ENCODE measurements at places on chromosomes 3 and 15.
A peak's percentile ranks its signal among the peaks of the same experiment; 100 is the strongest.

- no peak for DNase-seq
Measured at GRCh38 chr3:106957029-106957428, 420.2 kb upstream of the CCDC54 start.

- DNase-seq = no peak
Measured at GRCh38 chr3:32398531-32398930, 6.9 kb downstream of the CMTM7 start.

GRCh38 chr3:143885780-143886427 is 37.6 kb upstream of the SLC9A9 start:
- DNase-seq = peak; percentile 66

DNA sequence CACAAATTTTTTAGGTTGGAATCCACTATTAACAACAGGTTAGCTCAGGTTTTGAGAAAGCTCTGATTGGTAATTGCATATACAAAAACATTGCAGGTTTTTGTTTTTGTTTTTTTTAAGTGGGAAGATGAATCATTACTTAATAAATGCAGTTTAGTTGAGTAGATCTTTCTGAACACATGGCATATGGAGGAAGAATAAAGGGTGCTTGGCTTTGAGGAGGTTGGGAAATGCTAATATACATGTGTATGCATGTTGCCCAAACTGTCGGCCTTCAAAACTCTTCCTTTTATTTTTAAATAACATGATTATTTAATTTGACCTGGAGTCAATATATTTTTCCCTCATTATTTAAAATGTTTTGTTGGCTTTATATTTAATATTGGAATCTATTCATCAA is 32.8 kb downstream of the ZBTB38 start:
- DNase-seq = no peak

DNA sequence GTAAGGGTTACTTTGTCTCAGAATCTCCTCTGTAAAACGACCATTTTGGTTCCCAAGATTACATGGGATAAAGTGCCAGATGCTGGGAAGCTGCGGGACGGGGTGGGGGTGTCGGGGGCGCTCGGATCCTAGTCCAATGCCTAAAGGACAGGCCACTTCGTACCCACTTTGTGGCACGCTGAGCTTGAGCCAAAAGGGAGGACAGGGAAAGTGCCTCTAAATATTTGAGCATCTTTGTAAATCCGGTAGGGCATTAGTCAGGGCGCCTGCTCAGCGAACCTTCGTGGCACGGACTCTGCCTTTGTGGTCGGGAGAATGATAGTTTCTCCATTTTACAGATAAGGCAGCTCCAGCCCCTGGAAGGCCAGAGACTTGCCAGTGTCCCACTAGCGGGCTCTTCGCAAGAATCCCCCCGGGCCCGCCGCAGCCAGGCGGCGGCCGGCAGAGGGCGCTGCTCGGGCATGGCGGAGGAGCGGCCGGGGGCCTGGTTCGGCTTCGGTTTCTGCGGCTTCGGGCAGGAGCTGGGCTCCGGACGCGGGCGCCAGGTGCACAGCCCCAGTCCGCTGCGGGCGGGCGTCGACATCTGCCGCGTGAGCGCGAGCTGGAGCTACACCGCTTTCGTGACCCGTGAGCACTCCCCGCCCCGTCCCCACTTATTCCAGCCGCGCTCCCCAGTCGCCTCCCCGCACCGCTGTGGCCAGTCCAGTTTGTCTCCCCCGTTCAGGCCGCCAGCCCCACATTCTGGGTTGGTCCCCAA is 1.8 kb downstream of the RCCD1 start:
- DNase-seq = no peak

DNA sequence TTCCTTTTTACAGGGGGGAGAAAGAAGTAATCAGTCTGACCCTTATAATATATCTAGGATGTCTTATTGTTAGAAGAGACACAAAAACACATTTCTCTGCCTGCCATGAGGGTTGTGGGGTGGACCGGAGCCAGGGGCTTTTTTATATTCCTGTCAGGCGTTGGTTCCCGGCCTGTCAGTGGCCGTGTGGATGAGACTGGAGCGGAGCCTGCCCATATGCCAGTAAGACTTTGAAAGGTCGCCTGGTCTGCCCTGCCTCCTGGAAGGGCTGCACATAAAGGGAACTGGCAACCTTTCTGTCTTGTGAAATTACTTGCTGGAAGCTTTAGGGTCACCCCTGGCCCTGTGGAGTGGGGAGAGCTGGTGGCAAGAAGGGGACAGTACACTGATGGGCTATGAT is 34.7 kb downstream of the MAP3K13 start:
- DNase-seq = no peak

- DNase-seq = no peak
Measured at GRCh38 chr15:31235311-31236183, 91.1 kb upstream of the KLF13 start.

GRCh38 chr3:177499779-177500423 is 302.6 kb upstream of the TBL1XR1 start:
- DNase-seq = no peak

DNA sequence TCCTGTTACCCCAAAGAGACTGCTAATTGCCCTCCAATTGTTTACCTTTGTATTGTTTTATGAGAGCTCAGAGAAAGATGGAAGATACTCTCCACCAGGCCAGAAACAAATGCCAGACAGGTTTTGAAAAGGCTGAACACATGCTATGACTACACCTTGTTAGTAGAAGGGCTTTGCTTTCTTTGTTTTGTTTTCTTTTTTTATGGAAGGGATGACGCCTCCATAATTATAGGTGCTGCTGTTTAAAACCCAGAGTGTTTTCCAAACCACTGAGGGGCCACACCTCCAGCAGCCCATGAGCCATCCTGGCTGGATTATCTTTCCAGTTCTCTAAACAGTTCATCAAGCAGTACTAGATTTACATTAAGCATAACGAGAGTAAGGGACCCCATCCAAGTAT is 5.6 kb upstream of the FOXP1 start:
- DNase-seq = no peak

DNA sequence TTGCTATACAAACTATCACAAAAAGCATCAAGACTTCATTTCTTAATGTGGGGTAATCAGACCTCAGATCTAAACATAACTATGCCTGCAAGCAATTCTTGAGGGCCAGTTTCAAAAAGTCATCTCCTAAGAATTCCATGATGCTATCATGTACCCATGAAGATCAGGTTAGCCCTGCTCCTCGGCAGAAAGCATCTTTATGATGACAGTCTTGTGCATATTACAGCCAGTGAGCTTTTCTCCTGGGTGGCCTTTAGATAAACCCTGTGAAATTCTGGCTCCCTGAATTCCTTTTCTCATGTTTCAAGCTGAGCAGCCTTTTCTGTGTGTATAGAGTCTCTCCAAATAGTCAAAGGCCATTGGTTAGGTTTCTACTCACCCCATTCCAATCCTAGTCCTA is 201.9 kb upstream of the MCTP2 start:
- DNase-seq = no peak

- no peak for DNase-seq
Measured at GRCh38 chr3:5463991-5464390, 276.5 kb downstream of the EDEM1 start.

DNA sequence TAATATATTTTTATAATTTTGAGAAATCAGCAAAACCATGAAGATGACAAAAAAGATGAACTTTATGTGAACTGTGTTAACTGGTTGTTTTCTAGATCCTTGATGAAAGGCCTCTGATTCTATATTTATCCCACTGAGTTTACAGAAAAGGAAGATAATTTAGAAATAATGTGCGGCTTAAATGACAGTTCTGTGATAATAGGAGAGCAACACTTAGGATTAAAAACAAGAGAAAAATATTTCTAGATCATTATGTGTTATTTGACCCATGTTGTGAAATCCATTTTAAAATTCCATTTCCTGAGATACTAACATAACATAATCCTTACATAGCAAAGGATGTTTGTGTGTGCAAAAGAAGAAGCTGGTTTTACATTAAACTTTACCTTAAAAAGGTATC is 598.0 kb downstream of the DIPK2A start:
- no peak for DNase-seq

DNA sequence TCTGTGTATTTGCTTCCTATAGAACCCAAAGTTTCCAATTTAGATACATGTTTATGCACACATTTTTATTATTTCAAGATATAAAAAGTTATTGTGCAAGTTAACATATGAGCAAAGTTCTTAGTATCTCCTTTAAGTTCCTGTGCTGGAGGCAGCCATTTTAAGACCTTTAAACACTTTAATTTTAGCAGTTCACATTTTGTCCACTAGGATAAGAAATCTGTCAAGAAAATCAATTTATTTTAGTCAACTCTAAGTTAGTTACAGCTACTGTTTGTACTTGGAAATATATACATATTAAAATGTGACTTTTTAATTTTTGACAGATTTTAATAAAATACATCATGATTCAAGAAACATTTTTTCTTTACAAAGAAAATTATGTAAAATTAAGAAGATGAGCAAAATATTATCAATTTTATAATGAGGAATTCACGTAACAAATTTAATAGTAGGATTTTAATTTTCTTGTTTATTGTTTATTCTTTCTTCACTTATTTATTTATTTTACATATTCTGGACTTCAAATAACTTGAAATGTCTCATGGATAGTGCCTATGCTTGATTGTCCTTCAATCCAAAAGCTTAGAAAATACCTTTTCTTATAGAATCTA is 402.6 kb upstream of the GBE1 start:
- no peak for DNase-seq

DNA sequence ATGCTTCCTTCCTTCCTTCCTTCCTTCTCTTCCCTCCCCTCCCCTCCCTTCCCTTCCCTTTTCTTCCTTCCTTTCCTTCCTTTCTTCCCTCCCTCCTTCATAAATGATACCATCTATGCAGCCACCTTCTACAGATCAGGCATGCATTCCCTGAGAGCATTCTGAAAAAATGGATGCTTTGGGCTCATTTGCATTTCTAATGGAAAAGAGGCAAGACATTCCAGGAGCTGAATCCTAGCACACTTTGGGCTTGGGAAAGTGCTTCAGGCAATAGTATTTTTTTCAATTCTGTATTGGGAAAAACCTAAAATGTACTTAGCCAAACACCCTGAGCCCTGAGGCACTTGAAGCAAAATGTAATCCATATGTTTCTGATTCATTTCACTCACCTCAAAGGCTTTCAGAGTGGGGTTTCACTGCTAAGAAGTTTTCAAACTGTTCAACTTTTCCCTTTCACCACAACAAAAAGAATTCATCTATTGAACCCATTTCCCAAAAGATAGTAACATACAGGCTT is 220.1 kb upstream of the RORA start:
- DNase-seq = no peak

GRCh38 chr3:186888569-186888968 is 41.8 kb upstream of the ST6GAL1 start:
- DNase-seq = no peak

DNA sequence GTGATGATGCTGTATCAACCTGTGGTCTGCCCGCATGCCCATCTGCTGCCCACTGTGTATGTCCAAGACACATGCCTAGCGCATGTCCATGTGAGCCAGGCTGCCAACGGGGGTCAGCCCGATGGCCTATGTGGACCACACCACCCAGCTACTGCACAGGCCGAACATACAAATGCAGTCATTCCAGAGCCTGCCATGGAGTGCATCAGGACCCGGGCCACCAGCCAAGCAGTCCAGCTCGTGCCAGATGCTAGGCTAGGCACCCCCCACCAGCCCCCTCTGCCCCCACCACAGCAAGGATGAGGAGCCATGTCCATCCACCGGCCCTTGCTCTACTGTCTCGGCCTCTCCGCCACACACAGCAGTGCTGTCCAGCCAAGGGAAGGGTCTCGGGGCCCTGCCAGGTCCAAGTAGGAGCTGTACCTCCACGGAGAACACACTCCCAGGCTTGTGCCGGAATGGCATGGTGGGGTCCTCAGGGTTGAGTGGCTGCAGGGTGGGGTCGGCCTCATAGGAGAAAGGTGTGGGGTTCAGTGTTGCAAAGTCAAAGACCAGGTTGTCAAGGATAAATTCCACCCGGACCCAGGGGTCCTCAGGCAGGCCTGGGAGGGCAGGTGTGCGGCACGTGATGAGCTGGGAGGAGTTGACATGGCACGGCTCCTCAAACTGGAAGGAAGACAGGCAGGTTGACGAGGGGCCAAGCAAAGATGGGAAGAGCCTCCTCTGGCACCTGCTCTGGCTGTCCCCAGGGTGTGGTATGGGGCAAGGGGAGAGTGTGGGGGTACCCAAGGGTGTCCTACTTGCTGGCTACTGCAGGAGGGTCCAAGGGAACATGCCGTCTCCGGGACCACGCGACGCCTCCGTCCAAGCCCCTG is 15.3 kb downstream of the PLXNB1 start:
- no peak for DNase-seq

GRCh38 chr3:17583530-17583929 is 158.9 kb downstream of the TBC1D5 start:
- DNase-seq = no peak
